ENCODE measurements at places on chromosomes 3 and 15.

GRCh38 chr15:75727031-75727531 lies 14.4 kb upstream of the CSPG4 start:
- DNase-seq: no peak

- no peak for DNase-seq
Measured at GRCh38 chr15:82805994-82806406, at the start of gene FSD2. Gene FSD2 (minus strand): TSS chr15:82806069. CDS start chr15:82787390, 18,679 bp downstream.

DNA sequence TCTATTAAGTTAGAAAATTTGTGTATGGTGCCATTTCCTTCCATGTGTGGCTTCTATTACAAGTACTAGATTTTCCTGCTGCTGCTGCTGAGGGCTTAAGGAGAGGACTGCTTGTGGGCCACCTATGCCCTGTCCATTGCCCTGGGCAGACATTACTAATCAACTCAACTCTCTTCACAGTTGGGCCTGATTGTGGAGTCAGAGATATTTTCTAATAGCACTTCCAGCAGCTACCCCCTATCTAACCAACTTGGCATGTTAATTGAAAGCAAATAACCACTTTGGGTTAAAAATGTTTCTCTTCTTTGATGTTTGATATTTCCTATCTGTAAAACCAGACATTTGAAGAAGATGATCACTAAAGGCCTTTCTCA lies 242.0 kb downstream of the EDEM1 start:
- DNase-seq: no peak

DNA sequence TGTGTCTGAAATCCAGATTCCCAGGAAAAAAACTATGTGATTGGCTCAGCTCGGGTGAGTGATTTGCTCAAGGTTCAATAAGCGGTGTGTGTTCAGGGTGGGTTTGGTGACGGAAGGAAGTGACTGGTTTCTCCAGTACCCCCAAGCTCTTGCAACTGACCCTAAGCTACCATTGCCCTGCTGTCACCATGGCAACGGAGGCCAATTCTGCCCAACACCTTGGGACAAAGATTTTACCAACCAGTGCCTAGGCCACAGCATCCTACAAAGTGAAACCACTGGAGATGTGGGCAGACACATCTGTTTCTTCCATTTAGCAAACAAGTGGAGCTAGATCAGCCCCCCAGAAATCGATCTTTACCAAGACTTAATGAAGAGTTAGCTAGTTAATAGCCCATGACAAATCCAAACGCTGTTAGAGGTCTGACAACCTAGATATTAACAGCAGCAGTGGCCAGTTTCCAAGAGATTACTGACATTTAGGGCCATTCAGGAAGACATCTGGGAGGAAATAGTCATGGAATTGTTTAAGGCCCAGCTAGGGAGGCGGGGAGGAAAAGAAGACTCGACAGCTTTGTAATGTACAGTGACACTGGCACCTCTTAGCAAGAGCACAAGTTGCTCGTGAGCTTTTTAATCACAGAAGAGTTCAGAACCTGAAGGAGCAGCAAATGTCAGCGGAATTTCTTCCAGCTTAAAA lies 195.9 kb downstream of the SLCO3A1 start:
- DNase-seq: no peak

DNA sequence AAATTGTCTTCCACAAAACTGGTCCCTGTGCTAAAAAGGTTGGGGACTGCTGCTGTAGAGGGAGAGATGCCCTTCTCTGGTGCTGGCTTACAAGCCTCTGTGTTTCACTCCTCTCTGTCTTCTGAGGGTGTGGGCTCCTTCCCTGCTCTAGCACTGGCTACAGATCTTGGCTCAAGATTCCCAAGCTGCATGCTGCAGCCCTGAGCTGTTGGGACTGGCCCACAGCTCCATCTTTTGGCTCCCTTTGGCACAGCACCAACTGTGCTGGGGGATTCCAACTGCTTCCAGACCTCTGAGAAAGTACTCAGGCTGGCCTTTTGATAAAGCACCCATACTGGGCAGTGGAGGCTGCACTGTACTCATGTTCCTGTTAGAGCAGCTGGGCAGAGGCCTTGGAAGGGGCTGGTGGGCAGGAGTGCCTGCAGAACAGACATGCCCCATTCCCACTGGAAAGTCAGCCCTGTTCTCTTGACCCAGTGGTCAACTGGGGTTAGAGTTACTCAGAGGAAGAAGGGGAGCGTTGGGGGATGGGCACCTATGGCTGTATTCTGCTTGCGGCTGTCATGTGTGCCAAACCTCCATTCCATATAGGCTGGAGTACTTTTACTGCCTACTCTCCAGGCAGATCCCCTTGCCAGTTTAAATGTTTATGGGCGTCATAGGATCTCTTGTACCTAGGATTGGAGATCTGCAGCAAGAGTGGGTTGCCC lies 55.7 kb downstream of the GALK2 start:
- no peak for DNase-seq

DNA sequence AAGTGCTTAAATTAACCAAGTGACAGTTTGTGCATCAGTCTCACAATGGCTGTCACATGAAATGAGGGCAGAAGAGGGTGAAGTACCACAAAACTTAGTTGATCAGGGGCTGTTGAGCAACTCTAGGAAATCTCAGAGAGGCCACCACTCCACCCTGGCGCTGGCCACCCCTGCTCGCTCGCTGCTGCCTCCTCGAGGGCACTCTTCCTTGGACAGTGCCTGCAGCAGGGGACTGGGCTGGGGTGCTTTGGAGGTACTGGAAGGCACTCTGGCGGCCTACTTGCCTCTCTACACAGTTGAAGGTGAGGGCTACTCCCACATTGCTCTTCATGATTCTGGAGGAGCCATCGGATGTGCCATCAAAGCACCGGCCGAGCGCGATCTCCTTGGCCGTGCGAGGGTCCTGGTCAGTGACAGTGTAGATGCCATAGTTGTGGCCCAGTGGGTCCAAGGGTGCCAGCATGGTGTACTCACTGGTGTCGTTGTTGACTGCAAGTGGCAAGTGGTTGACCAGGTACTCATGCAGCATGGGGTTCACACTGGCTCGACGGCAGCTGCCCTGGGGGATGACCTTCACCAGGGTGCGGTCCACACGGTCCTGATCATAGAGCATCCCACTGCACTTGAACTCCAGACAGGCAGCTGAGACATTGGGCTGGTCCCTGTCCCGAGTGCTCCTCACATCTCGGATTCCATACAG lies 11.6 kb upstream of the CLPX start:
- DNase-seq: no peak
